ENCODE measurements at places on chromosomes 12 and 14. TPM values are rescaled to one million over a fixed set of nuclear protein-coding genes. Genes with fewer than 3 reads are reported as not detected.

GRCh38 chr12:65534238-65534841 is 255.9 kb downstream of the MSRB3 start:
- H3K27ac ChIP-seq = no peak overlapping the region
- DNase-seq = no peak
- H3K36me3 ChIP-seq = no peaks in the 10 kb centered on the region

IRAK4 gene
- total RNA-seq = 13.0 TPM

TOGARAM1 gene
- 13.3 TPM for total RNA-seq

DNA sequence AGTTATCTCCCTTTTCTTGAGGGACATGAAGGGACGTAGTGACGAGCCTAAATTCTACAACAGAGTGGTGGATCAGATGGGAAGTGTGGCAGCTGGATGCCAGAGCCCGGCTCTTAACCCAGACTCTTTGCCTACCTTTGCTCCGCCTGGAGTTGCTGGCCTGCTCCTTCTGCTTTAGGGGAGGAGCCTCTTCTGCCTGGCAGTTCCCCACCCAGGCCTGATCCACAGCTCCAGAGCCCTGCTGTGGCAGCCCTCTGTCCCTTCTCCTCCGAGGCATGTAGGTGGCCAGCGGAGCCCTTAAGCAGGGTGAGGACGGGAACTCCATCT is 2.3 kb upstream of the PRPH start:
- no peak for DNase-seq
- no peaks in the 10 kb centered on the region for H3K36me3 ChIP-seq
- no peak overlapping the region for H3K27ac ChIP-seq
- no peak overlapping the region for H3K4me3 ChIP-seq
- peaks cover 7% of the 10 kb centered on the region for H3K4me1 ChIP-seq

DNA sequence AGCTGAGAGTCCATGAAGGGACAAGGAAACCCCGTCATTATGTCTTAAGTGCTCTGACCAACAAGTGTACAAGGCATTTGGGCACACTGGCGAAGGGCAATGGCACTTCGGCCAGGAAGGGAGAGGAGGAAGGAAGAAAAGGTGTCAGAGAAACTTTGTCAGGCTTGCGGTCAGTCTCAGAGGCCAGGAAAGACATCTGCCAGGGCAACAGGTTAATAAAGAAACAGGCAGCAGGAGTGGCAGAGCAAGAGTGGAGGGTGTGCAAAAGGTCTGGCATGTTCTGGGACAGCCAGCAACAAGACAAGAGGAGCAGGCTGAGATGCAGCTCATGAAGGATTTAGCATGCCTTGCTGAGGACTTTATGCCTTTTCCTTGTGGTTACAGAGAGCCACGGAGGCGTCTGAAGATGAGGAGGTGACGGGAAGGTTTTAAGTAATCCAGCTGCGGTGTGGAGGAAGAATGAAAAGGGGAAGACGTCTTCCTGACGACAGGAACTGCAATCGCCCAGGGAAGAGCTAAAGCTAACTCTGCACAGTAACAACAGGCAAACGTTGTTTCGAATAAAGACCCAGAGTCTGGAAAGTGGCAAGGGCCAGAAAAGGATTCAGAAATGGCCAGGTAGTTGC is 13.1 kb downstream of the APPL2 start:
- no peaks in the 10 kb centered on the region for H3K36me3 ChIP-seq
- H3K27ac ChIP-seq = no peak overlapping the region

GRCh38 chr12:64792128-64792527 is 32.3 kb upstream of the TBC1D30 start:
- H3K27me3 ChIP-seq = no peaks in the 10 kb centered on the region
- DNase-seq = no peak
- peaks cover 30% of the 10 kb centered on the region for H3K4me1 ChIP-seq
- peaks cover under 1% of the 10 kb centered on the region for H3K36me3 ChIP-seq

DNA sequence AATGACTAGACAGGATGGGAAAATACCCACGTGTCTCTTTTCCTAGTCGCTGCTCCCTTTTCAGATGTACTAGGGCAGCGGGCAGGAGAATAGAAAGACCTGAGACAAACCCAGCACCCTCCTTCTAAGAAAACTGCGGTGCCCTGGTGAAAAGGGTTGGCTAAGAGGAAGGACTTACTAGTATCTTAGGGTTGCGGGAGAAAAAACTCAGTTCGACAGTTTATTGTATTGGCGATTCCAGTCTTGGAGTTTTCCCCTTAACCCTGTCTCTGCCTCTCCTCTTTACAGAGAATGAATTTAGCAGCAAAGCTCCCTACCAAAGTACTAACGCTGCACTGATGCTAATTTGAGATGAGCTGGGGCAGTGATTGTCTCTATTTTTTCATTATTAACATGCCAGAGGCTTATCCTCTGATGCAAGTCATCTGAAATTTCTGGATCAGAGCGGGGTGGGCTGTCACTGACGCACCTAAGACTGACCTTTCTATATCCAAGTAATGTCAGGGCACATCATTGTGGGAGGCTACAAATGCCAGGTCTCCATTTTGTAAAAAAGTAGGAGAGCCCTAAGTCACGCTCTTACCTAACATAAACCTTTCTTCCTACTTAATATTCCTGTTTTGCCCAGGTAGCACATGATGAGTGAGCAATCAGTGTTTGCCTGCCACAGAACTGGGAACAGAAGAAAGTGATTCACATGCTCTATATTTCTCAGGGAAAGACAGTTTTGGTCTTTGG is 916 bp upstream of the PAWR start:
- no peaks in the 10 kb centered on the region for H3K4me1 ChIP-seq
- no peak for DNase-seq
- H3K4me3 ChIP-seq = peak overlapping the region; percentile 31
- H3K27ac ChIP-seq = peak overlapping the region; percentile 96

GPD1 gene
- 6.2 TPM for total RNA-seq

GRCh38 chr14:93909429-93910128 is 17.6 kb upstream of the FAM181A start:
- no peak overlapping the region for H3K27ac ChIP-seq
- H3K4me3 ChIP-seq = no peak overlapping the region
- no peaks in the 10 kb centered on the region for H3K4me1 ChIP-seq
- no peak for DNase-seq
- no peaks in the 10 kb centered on the region for H3K36me3 ChIP-seq

ADAMTS20 gene
- total RNA-seq = not detected

CLEC4C gene
- total RNA-seq = not detected

OR4E2 gene
- not detected for total RNA-seq

GPR68 gene
- total RNA-seq = 0.90 TPM

IKBIP gene
- 2.2 TPM for total RNA-seq

CMKLR1 gene
- 5.5 TPM for total RNA-seq

SERPINA9 gene
- not detected for total RNA-seq

DNA sequence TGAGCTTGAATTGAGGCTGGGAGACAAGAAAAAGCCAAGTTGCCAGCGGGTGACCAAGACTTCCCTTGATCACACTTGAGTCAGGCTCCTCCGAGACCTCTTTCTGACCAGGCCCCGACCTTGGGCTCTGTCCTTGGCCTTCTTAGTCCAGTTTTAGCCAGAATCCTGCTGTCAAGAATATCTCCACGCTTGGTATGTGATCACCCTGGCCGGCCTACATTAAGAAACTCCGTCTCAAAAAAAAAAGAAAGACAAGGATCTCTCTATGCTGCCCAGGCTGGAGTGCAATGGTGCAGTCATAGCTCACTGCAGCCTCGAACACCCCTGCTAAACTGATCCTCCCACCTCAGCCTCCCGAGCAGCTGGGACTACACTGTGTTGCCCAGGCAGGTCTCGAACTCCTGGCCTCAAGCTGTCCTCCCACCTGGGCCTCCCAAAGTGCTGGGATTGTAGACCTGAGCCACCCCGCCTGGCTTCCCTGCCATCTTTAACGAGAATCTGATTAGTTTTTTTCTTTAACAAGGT is 1.0 kb upstream of the ITPK1 start:
- peaks cover 7% of the 10 kb centered on the region for H3K4me1 ChIP-seq
- H3K36me3 ChIP-seq = no peaks in the 10 kb centered on the region
- no peaks in the 10 kb centered on the region for H3K27me3 ChIP-seq

GRCh38 chr14:33016613-33017012 is 77.9 kb downstream of the NPAS3 start:
- no peak for DNase-seq
- H3K4me1 ChIP-seq = no peaks in the 10 kb centered on the region
- no peak overlapping the region for H3K27ac ChIP-seq
- no peaks in the 10 kb centered on the region for H3K36me3 ChIP-seq
- no peak overlapping the region for H3K4me3 ChIP-seq

RAD9B gene
- 0.16 TPM for total RNA-seq

- no peaks in the 10 kb centered on the region for H3K4me1 ChIP-seq
- no peaks in the 10 kb centered on the region for H3K27me3 ChIP-seq
- peak overlapping the region; percentile 55 for H3K27ac ChIP-seq
Observed at GRCh38 chr12:66144791-66145754, 14.5 kb upstream of the LLPH start.

DNA sequence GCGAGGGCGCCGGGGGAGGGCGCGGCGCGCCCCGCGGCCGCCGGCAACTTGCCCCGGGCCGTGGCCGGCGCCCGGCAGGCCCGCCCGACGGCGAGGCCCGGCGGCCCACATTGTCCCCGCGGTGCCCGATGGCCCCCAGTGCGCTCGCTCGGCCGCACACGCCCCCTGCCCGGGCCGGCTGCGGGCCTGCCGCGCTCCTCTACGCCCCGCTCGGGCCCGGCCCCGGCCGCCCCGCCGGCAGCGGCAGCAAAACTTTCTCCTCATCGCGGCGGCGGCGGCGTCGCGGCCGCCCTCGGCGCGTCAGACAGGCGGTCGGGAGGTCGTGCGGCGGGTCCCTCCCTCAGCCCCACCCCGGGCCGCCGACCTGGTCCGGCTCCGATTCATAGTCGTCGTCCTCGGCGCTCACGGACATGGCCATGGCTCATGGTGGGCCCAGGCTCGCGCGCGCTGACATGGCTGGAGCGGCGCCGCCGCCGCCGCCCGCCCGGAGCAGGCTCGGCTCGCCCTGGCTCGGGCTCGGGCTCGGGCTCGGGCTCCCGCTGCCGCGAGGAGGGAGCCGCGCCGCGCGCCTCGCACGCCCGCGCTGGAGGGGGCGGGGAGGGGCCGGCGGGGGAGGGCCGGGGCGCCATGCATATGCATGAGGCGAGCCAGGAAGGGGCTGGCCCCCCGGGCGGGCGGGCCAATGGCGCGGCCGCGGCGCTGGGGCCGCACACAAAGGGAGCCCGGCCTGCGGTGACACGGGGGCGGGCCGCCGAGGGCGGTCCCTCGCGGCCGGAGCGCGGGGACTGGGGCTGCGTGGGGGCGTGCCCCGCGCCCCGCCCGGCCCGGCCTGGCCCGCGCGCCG is 67.1 kb downstream of the RNF34 start:
- peak overlapping the region; percentile 74 for H3K27ac ChIP-seq
- peak overlapping the region; percentile 42 for H3K4me3 ChIP-seq
- H3K36me3 ChIP-seq = no peaks in the 10 kb centered on the region
- peak; percentile 91 for DNase-seq
- no peaks in the 10 kb centered on the region for H3K27me3 ChIP-seq

GRCh38 chr12:105585107-105585506 is 254.6 kb downstream of the C12orf75 start:
- H3K27me3 ChIP-seq = no peaks in the 10 kb centered on the region
- no peak overlapping the region for H3K4me3 ChIP-seq
- H3K27ac ChIP-seq = no peak overlapping the region
- H3K36me3 ChIP-seq = no peaks in the 10 kb centered on the region

All from pancreas (tissue), 10 donors.